ENCODE measurements at places on chromosomes 6 and 20.

DNA sequence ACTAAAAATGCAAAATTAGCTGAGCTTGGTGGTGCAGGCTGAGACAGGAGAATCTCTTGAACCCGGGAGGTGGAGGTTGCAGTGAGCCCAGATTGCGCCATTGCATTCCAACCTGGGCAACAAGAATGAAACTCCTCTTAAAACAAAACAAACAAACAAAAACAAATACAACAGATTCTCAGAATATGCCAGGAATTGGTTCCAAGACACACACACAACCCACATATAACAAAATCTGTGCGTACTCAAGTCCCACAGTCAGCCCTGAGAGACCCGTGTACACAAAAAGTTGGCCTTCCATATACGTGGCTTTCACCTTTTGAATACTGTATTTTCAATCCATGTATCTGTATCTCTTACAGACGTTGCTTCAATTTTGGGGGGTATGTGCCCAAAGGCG lies 98.9 kb upstream of the MARCKS start:
- DNase-seq = no peak

DNA sequence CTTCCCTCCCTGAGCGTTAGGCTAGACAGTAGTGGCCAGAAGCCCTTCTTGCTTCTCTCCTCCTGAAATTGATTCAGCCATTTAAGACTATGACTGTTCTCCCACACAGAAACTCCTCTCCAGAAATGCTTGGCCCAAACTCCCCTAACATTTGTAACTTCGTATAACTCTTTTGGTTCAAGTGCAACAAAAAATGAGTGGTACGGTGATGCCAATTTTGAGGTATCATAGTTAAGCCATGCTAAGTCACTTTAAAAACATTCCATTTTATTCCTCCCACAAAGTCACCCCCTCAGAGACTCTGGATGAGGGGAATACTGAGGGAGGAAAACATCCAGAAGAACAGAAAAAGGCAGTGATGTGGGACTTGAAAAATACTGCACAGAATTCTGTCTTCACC lies 21.1 kb upstream of the ROS1 start:
- no peak for DNase-seq

GRCh38 chr20:17969278-17969883 lies 563 bp downstream of the MGME1 start:
- DNase-seq = no peak

DNA sequence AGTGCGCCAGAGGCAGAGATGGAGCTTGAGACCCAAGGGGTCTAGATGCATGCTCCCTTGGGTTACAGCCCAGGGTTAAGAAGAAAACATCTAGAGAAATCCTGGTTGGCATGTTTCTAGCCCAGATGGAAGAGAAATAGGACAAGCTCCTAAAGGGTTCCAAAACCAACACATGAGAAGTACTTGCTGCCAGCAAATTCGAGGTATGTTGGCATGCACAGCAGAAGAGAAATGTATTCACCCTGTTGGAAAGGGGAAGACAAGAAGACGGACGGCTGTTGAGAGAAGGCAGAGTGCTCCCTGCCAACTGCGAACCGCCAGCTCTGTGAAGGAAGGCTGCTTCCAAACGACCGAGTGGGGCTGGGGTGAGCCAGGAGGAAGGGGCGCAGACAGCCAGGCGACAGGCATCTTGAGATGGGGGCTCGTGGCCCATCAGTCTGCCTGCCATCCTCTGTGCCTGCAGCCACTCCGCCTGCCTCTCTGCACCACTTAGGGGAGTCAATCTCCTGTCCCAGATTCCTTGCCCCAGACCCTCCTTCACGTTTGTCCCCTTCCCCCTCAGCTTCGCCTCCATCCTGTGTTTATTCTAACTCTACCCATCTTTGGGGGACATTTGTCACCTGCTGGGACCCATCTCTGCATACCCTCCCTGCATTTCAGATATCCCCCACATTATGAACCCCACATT lies 249.2 kb downstream of the CDC5L start:
- no peak for DNase-seq

DNA sequence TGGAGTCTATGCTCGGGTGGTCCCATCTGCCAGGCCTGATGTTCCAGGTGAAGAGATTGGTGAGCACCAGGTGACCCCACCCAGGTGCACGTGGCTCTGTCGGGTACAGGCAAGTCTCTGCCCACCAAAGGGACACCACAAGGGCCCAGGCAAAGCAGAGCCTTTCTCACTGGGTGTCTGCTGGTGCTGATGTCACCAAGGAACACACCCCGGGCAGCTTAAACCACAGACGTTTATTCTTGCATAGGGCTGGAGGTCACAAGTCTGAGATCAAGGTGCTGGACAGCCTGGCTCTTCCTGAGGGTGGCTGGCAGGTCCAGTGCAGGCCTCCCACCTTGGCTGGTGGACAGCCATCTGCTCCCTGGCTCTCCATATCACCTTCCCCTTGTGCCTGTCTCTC lies 100.7 kb upstream of the CD93 start:
- no peak for DNase-seq

- DNase-seq = no peak
These were observed 51.2 kb downstream of the TP53INP2 start for GRCh38 chr20:34755367-34755766.

DNA sequence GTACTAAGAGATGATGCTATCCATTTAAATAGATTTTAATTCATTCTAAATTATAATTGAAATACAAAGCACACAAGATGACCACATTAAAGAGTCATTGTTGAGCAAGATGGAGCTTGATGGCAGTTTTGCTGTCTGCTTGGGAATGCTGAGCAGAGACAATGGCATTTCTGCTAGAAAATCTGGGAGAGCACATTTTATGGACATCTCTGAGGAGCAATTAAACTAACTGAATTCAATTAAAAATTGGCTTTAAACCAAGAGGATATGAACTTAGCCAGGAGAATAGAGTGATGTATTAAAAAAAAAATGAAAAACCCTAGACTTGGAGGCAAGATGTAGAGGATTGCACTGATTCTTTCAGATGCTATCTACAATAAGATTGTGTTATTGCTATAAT lies 19.1 kb upstream of the ADGRB3 start:
- no peak for DNase-seq

- DNase-seq = no peak
These were observed 320.5 kb downstream of the DHX35 start for GRCh38 chr20:39282619-39283092.

- no peak for DNase-seq
These were observed 515.0 kb downstream of the KIF16B start for GRCh38 chr20:16058268-16058667.

GRCh38 chr20:19403549-19403948 lies 191.1 kb downstream of the SLC24A3 start:
- no peak for DNase-seq

- no peak for DNase-seq
These were observed 102.6 kb downstream of the MANEA start for GRCh38 chr6:95679981-95680380.

- no peak for DNase-seq
These were observed 4.3 kb upstream of the SGK1 start for GRCh38 chr6:134322216-134322615.

DNA sequence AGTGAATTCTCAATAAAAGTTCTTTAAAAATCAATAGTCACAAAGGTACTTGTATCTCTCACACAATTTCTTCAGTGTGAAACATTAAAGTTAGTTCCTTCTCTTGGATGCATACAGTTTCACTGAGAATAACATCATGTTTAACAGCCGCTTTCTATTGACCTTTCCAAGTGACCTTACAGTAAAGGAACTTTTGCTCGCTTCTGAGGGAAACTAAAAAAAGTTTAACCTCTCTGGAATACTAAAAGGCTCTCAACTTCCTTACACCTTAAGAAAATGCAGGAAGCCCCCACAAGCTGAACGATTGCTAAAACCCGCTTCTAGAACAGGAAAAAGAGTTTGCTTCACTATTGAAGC lies 1.3 kb downstream of the RRAGD start:
- no peak for DNase-seq

DNA sequence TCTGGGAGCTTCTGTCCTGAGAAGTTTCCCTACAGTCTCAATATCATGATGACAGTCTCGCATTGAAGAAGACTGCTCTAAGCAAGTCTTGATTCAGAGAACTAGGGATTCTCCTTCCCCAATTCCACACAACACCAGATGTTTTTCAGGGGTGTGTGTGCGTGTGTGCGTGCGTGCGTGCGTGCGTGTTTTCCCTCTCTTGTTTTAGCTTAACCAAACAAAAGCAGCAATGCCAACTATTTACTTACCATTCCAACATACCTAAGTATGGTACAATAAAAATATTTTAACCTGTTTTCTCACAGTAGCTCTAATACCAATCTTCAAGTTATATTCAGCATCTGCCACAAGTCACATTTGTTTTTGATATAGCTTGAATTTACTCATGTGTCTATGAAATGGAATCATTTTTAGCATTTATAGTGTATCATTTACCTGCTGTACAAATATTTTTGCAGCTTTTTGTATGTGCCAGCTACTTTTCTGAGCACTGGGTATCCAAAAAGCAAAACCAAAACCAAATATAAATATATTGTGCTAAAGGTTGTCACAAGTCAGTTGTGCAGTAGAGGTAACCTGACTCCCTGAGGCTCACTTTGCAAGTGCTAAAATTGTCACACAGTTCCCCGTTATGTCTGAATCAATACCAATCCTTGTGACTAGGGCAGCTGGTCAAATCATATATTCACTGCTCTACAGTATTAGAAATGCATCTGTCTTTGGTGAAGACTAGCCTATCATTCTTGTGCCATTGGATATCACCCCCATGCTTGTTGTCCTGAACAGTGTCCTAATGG lies 21.7 kb upstream of the MYLIP start:
- DNase-seq = no peak

- DNase-seq = no peak
These were observed 45.8 kb downstream of the AGPAT4 start for GRCh38 chr6:161228096-161228495.

DNA sequence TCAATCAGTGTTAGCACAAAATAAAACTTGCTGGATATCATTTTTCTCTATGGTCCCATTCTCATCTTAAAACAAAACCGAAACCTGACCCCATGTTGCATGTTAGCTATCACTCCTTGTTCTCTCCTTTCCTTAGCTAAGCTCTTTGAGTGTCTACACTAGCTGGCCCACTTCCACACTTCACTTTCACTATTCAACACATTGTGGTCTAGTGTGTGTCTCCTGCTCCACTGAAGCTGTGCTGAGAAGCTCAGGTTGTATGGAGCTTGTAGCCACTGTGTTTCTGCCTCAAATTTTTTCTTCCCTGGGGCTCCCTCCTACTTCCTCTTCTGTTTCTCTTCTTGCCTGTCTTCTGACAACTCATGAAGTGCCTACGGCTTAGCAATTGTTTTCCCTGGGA lies 223.0 kb downstream of the NKAIN2 start:
- DNase-seq = no peak

DNA sequence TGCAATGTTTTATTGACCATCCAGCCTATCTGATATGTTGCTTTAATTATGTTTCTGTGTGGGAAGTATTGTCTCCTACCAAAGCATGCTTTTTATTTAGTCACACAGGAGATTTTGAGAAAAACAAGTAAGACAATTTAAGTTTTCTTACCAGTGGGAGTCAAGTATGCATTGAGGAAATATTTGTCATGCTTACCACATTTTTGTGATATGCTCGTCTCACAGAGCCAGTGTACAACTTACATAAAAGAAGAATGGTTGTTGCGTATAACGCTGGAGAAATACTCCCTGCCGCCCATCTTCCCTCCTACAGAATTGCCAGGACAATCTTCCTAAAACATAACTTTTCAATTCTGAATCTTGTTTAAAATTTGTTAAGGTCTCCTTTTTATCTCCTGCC lies 37.1 kb upstream of the FILIP1 start:
- peak; percentile 8 for DNase-seq

GRCh38 chr20:40160097-40160550 lies 528.9 kb downstream of the MAFB start:
- DNase-seq = peak; percentile 0

- no peak for DNase-seq
These were observed 194.2 kb upstream of the PHACTR1 start for GRCh38 chr6:12522347-12522746.

- DNase-seq = no peak
These were observed 133.5 kb downstream of the AIG1 start for GRCh38 chr6:143194095-143194589.

DNA sequence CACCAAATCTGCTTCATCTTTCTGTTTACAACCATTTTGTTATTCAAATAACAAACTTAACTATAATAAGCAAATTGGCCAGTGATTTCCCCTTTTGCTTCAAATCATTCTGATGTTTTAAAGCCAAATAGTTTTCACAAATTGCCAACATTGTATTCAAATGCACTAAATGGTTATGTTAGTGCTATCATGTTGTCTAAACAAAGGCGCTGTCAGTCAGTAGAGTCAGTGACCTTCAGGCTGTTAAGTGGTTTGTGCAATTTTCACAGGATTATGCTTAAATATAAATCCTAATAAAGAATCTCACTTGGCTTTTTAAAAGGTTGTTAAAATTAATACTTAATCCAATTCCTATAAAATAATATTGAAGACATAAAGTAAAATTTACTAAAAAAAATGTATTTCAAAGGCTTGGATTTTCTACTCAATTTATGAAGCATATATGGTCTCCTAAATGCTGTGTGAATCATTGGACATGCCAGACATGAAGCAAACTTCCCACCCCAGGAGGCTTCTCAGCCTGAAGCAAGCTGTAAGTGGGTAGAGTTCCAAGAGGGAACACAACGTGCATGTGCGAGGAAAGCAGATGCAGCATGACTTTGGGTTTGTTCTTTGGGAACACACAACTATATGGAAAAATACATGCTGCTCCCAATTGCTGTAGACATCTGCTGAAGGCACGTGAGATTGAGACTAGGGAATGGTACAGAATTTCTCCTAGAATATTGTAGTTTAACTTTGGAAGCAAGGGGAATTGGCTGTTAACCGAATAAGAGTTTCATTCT lies 54.9 kb downstream of the RSPO3 start:
- no peak for DNase-seq

DNA sequence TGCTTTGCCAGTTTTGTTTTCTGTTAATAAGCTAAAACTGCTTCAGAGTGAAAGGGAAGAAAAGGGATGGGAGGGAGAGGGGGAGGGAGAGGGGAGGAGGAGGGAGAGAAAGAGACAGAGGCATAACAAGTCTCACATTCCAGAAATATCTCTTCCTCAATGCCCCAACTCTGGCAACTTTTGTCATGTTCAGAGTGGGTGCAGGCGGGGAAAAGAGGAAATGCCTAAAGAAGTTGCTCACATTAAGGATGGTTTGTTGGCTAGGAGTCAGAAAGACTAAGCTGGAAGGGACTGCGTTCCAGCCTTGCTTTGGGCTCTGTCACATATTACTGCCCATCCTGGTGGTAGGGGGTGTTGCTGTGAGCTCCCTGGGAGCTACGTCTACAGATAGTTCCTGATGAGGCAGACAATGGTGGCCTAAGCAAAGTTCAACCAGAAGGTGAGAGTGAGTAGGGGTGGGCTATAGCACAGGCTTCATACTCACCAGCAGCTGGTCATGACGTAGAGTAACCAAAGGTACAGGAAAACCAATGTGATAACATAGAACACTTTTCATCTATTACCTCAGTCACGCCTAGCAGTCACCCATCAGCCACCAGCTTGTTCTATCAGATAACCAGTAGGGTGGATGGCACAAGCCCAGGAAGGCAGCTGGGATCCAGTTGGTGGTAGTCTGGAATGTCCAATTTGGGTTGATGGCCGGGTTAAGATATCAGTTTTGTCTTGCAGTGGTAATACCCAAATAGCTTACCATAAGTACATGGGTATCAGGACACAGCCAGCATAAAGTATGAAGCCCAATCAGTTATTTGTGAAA lies 2.1 kb downstream of the TSPYL4 start:
- peak; percentile 31 for DNase-seq

- DNase-seq = no peak
These were observed 23.7 kb upstream of the FUCA2 start for GRCh38 chr6:143535189-143535614.
